ENCODE measurements at places on chromosomes 7 and 10.

DNA sequence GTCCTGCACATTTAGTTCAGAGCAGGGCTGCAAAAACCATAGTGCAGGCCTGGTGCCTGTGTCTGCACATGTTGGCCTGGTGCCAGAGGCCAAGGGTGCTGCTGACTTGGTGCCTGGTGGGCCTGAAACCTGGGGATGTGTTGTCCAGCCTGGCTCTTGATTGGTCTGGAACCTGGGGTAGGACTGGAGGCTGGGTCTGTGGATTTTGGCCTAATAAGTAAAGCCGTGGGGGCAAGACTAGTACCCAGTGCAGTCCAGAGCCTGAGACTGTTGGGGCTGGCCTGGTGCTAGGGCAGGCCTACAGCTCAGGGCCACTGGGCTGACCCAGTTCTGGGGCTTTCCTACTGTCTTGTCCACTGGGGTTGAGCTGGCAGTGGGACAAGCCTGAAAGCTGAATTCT, 817.9 kb downstream of the DNAJB9 start:
- DNase-seq: no peak

- no peak for DNase-seq
Measured at GRCh38 chr7:24939416-24939815, 40.6 kb downstream of the OSBPL3 start.

- no peak for DNase-seq
Measured at GRCh38 chr7:115649429-115649828, 381.1 kb downstream of the TFEC start.

DNA sequence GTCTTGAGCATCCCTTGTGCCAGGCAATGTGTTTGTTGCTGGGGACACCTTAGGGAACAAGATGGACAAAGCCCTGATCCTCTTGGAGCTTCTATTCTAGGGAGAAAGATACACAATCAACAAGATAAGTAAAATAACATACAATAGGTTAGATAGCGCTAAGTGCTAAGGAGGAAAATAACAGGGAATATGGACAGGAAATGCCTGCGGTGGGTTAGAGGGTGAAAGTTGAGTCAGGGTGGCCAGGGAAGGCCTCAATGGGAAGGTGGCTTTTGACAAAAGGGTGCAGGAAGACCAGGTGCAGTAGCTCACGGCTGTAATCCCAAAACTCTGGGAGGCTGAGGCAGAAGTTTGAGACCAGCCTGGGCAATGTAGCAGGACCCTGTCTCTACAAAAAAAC, 38.3 kb upstream of the MYL10 start:
- DNase-seq: no peak

DNA sequence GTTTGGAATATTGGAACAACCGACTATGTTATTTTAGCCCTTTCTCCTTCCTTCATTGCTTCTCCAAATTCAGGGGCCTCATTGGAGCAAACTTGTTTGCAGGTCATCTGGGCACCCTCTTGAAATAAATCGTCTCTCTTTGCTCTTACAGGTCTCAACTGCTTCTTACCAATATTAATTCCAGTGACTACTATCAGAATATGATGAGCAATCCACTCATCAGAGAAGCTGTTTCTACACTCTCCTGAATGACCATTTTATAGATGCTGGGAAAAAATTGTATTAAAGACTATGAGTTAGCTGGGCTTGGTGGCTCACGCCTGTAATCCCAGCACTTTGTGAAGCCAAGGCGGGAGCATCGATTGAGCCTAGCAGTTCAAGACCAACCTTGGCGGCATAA, 12.5 kb upstream of the HNRNPF start:
- no peak for DNase-seq

DNA sequence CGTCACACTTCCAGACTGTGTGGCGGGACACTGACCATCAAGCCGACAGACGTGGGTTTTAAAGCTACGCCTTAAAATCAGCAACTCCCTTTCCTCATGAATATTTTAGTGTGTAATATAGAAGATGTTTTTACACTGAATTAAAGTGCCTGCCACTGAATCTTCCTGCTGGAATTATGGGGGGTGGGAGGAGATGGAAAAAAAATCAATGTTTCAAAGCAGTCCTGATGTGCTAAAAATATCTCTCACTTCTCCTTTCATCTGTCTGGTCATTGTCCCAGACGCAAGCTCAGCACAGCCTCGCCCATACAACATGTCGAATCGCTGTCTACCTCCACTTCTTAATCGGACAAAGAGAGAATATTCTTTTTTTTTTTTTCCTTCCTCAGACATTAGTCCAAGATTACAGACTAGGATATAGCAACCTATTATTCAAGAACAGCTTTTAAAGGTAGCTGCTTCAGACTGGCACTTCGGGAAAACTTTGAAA, 165.1 kb upstream of the KLF14 start:
- DNase-seq: no peak

- no peak for DNase-seq
Measured at GRCh38 chr7:73983437-73984164, 44.4 kb upstream of the ELN start.

GRCh38 chr10:127148066-127148932, 48.1 kb downstream of the INSYN2A start:
- no peak for DNase-seq

DNA sequence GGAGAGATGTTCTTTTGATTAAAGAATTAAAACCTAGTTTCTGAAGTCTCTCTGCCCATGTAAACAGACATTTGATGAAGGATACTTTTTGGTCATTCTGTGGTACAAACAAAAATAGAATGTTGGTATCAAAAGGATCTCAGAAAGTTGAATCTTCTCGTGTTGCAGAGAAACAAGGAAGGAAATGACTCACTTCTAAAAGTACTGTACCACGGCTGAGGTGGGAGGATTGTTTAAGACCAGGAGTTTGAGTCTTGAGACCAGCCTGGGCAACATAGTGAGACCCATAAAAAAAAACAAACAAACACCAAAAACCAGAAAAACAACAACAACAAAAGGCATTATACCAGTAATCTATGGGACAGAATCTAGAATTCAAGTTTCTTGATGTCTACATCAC, 69.7 kb downstream of the PRSS58 start:
- no peak for DNase-seq

GRCh38 chr10:1521741-1522140, 215.6 kb downstream of the ADARB2 start:
- no peak for DNase-seq

DNA sequence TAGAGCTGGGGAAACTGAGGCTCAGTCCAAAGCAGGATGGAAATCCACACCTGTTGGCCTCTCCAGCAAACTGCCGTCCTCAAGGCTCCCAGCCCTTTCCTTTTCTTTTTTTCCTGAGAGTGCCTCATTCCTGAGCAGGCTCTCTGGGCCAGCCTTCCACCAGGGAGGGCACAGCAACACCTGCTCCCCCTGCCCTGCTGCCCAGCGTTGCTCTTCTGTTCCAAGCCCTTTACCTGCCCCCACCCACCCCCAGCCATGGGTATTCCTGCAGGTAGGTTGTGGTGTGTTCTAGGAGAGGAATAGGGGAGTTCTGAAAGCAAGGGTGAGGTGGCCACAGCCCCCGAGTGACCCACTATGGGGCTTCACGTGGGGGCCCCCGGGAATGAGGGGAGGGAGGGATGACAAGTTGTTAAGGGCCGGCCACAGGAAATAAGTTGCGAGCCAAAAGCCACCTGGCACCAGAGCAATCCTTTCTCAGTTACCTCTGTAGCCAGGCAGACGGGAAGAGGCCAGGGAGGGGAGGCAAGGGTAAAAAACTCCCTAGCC, 19.3 kb downstream of the VSIR start:
- no peak for DNase-seq

DNA sequence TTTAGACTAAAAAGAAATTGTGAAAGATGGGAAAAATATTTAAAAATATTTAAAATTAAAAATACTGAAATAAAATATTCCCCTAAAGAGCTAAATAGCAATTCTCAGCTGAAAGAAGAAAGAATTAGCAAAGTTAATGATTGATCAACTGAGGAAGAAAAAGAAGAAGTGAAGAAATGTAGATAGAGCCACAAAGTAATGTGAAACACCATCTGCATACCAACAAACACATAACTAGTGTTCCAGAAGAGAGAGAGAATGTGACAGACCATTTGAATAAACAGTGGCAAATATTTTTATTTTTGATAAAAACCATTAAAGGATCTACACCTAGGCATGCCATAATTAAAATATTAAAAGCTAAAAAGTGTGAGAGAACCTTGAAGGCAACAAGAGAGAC, 784.5 kb upstream of the ZWINT start:
- DNase-seq: no peak

DNA sequence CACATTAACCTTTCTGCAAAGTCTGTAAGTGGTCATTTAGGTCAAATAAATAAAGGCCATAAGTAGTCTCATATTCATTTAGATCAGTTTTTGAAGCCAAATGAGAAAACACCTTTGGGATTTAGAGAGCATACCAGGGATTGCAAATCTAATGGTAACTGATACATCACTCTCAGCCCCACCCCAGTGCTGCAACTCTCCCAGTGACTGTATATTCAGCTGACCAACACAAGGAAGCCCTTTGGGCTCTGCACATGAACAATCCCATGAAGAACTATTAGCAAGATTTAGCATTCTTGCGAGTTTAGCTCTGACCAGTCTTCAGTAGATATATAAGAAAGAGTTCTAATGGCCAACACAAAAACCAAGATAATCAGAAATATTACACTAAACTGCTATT, 252.3 kb downstream of the CSTF2T start:
- no peak for DNase-seq

DNA sequence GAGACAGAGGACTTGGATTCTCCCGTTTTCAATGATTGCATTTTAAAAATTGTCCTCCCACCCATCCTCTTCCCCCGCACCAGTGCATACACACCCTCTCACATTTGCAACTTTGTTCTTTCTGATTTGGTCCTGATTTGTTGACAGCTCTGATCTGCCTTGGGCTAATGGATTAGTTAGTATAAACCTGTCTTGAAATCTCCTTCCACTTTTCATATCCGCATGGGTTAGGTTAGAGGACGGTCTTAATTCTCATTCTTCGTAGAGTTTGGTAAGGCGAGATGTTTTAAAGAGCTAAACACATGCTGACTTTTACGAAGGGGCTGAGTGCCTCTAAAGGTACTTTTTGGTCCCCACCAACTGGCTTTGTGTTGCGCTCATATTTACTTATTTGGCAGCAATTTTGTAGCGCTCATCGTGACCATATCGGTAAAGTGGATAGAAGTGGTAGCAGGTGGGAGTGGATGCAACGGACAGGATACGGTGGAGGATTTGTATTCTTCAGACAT, 1.1 kb downstream of the AHR start:
- no peak for DNase-seq

- DNase-seq: no peak
Measured at GRCh38 chr10:71623098-71623985, 96.2 kb downstream of the C10orf105 start.

DNA sequence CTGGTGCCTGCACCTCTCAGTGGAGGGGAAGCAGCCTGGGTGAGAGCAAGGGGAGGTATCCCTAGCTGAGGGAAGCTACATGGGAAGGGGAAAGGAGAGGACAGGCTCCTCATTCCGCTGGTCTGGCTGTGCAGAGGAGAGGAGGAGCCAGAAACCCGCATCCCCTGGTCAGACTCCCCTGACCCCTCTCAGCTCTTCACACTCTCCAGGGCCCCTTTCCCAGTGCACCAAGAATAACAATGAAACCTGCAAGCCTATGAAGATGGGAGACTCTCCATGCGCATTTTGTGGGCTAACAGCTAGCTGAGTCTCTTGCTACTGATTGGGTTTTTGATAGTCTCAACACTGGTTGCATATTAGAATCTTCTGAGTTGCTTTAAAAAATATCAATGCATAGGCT, 319.9 kb upstream of the COBL start:
- DNase-seq: no peak

- no peak for DNase-seq
Measured at GRCh38 chr10:4675808-4676207, 150.2 kb upstream of the AKR1E2 start.

- DNase-seq: no peak
Measured at GRCh38 chr7:99363286-99363685, 11.2 kb upstream of the ARPC1B start.

GRCh38 chr7:156368053-156368843, 272.3 kb upstream of the RNF32 start:
- no peak for DNase-seq

DNA sequence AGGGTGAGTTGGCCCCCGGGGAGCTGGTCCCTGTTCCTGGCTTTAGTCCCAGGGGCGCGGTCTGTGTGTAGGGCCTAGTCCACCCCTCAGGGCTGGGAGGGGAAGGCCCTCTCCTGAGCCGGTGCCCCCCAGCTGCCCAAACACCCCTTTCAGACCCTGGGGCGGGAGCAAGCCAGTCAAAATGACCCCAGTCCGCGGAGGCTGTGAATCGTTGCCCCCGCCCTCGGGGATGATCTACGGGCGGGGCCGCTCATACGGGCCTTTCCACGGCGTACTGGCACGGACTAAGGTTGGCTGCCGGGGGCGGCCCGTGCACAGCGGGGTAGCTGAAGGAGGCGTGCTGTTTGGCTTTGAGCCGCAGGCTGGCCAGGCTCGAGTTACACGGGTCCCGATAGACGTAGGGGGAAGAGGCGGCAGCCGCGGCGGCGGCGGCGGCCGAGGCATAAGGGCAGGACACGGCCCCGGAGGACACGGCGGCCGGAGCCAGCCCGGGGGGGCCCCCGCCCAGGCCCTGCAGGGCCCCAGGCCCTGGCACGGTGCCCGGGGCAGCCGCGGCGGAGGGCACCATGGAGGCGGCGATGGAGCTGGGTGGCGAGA, 4.3 kb downstream of the ELOVL3 start:
- no peak for DNase-seq

- no peak for DNase-seq
Measured at GRCh38 chr7:64192148-64192704, 14.8 kb upstream of the ZNF735 start.

DNA sequence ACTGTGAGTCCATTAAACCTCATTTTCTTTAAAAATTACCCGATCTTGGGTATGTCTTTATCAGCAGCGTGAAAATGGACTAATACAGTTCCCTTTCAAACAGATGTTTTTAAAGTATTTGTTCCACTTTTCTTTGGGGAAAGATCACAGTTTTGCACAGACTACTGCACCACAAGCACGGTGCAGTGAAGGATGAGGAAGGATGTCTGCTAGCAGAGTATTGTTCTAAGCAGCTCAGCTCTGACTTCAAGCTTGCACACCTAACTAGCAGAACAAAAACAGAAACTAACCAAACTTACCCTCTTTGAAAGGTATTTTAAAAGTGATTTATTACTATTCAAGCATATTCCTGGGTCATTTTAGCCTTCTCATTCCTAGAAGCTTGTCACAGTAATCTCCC, 20.0 kb downstream of the THNSL1 start:
- DNase-seq: no peak

DNA sequence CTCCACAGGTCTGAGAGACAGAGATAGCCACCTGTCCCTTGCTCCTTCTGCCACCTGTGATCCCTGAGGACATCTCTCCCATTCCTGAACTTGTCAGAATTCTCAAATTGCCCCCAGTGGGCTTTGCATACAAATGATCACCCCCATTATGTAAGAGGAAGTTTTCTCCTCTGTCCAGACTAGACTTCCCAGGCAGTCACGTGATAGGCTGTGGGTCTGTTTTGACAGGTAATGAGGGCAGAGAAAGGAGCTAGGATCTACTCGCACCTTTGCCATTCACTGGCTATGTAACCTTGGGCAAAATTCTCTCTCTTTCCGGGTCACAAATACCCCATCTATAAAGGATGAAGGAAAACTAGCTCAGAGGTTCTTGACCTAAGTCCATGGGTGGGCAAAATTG, 21.4 kb upstream of the TM9SF3 start:
- no peak for DNase-seq

Data from stimulated activated CD8-positive, alpha-beta memory T cell treated with anti-CD3 and anti-CD28 coated beads, Interleukin-7, amount 100 ng/mL, for 48 hours (primary cell).